ENCODE measurements at places on chromosomes 13 and 19.

DNA sequence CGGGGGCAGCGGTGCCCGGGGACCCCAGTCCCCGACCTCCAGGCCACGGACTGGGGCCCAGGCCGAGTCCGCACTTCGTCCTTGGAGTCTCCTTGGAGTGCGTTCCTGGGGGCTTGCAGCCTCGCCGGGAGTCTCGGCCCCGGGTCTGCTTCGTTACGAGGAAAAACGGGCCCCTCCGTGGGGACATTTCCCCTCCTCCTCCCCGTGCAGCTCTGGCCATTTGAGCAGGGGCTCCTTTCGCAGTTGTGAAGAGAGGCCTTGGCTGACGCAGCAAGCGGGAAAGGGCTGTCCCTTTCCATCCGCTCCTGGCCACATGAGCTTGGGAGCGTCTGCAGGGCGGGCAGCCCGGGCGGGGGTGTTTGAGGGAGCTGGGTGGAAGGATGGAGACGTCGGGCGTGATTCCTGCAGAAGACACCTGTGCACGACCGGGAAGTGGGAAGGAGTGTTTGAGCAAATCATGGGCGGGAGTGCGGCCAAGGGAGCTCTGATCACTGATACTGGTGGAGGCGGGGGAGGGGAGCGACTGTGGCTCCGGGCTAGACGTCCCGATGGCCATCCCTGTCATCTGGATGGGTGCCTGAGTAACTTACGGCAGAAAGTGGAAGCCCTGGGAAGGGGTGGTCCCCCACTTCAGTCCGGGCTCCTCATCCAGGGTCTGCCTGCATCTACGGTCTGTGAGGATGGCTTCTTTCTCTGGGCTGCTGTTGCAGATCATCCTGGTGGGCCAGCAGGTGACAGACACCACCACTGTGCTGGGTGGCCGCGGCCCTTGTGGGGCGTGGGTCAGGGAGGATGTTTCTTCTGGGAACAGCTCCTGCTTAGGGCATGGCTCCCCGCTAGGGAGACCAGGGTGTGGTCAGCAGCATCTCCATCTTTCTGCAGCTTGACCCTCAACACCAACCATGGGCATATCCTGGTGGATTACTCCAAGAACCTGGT, 736 bp downstream of the GPI start:
- peak; percentile 13 for DNase-seq

- DNase-seq = no peak
Measured at GRCh38 chr13:109480011-109480955, 306.1 kb downstream of the IRS2 start.

GRCh38 chr13:111099290-111099689, 15.8 kb upstream of the ARHGEF7 start:
- no peak for DNase-seq

- no peak for DNase-seq
Measured at GRCh38 chr19:32580353-32580900, 563 bp upstream of the PDCD5 start.

- DNase-seq = no peak
Measured at GRCh38 chr13:58397596-58398387, 766.2 kb downstream of the PCDH17 start.

DNA sequence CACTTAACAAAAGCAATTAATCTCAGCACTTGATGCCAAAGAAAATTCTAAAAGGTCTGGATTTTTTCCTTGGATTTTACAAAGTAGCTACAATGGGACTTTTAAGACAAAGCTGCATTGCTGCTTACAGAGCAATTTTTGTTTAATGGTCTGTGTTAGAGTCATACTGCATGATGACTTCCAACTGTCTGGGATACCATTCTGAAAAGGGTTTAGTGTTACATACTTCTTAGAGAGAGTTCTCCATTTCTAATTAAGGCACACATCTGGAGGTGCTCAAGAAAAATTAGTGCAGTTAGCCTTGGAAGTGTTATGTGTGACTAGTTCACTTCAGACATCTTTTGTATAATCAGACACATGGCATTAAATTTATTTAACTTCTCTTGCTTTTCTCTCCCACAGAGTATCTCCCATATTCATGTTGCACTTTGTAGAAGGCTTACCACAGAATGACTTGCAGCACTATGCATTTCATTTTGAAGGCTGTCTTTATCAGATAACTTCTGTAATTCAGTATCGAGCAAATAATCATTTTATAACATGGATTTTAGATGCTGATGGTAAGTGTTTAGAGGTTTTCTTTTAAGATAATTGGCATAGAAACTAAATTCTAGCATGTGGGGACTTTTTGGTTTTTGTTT, 35.1 kb downstream of the USPL1 start:
- no peak for DNase-seq

GRCh38 chr13:65168026-65168425, 2062.1 kb downstream of the PCDH9 start:
- no peak for DNase-seq

GRCh38 chr13:21134475-21134874, 41.9 kb downstream of the SKA3 start:
- no peak for DNase-seq

Data from midbrain (tissue), 1 donor.